ENCODE measurements at places on chromosomes 5 and 9.

- no peak for DNase-seq
These were observed 7.8 kb upstream of the ZNF354B start for GRCh38 chr5:178851951-178852350.

GRCh38 chr5:1763548-1763911, 36.1 kb downstream of the MRPL36 start:
- DNase-seq: peak; percentile 6

- DNase-seq: peak; percentile 42
These were observed 87.2 kb downstream of the PTTG1 start for GRCh38 chr5:160508780-160509361.

- DNase-seq: no peak
These were observed 406.7 kb downstream of the MAN2A1 start for GRCh38 chr5:110096419-110096818.

- no peak for DNase-seq
These were observed 20.3 kb downstream of the FEM1C start for GRCh38 chr5:115524199-115524847.

DNA sequence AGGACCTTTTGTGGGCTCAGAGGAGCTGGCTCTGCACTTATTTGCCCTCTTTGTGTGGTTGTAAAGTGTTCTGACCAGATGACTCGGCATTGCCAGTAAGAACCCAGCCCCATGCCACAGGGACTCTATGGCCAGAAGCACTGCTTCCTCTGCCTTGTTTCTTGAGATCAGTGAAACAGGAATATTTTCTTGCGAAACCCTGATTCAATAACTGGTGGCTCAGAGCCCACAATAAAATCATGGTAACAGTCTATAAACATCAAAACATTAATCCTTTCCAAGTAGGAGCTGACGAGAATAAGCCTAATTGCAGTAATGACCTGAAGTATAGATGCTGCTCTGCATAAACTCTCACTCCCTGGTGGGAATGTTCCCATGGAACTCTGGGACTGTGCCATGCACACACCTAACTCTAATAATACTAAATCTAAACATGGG, 344.3 kb downstream of the ZNF608 start:
- DNase-seq: no peak

DNA sequence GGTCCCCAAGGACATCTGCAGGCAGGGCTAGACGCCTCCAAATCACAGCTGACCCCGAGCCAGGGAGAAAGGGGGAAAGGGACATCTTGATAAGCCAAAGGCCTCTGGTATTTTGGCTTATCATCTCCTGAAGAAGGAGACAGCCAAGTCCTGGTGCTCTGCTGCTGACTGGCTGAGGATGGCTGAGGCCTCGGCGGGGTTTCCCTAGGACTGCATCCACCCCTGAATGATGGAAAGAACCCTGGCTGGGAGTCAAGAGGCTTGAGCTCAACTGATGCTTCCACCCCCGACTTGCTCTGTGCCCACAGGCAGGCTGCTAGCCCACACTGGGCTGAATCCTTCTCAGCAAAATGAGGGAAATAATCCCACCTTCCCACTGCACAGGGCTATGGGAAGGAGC, 30.9 kb upstream of the HRH2 start:
- DNase-seq: no peak

DNA sequence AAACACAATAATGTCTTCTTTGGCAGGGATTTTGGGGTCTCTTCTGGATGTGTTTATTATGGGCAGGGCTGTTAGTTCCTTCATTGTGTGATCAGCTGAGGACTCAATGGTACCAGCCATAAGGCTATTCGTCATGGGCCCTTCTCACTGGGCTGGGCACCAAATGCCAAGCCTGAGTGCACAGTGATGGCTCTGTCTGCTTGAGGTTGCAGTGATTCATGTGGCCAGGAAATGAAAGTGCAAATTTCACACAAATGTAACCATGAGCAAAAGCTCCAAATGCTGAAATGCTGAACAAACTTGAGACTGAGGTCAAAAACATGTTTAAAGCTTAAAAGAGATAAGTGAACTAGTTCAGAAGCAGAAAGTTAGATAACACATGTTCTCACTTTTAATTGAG, 191.0 kb downstream of the TARS1 start:
- DNase-seq: no peak

- no peak for DNase-seq
These were observed 409.5 kb upstream of the ITGA1 start for GRCh38 chr5:52378237-52378636.

DNA sequence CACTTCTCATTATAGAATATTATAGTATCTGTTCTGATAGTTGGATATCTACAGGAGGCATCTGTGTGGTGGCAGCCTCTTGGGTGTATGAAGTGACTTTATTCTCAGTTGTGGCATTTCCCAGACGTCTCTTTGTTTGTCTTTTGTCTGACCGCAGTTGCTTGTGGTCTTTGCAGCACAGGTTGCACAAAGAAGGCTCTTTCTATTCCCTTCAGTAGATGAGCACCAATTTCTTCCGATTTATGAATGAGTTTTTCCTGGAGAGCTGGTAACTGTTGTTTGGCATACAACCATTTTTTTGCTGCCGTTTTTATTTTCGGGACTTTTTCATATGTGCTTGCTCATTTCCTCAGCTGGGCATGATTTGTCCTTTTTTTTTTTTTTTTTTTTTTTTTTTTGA, 56.4 kb upstream of the MYO10 start:
- DNase-seq: no peak

DNA sequence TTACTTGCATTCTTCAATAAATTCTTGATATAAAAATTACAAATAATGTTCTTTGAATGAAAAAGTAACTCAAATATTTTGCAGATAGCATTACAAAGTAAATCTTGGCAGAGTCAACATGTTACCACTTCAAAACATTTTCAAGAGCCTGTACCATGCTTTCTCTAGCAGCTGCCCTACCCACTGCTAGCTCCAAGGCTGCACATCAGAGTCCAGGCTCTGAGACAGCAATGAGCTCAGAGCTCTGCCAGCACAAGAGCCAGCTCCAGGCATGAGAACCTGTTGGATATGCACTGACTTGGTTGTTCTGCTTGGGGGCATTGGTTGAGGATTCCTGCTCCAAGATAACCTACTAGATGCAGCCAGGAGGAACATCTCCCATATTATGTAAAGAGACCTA, 211.3 kb upstream of the HAPLN1 start:
- no peak for DNase-seq

DNA sequence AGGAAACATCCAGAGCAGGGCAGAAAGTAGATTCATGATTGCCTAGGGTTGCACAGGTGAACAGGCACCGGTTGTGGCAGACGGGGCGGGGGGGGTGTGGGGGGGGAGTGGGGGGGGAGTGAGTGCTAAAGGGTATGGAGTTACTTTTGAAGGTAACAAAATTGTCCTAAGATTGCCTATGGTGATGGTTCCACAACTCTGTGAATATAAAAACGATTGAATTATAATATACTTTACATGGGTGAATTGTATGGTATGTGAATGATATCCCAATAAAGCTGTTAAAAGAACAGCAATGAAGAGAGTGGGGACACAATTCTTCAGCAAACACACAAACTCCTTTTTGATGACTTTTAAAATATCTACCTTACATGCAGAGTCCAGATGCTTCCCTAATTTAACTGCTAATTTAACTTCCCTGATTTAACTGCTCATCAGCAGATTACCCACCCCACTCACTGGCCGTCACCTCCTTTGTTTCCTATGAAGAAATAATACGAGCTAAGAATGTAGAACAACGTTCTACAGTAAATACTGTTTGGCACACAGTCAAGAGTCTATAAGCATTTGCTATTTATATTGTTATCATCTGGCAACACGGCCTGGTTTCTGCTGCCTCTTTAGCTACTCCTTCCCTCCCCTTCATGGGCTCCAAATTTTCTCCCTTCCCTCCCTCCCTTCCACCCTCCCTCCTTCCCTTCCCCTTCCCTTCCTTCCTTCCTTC, 83.5 kb downstream of the PTCH1 start:
- no peak for DNase-seq

DNA sequence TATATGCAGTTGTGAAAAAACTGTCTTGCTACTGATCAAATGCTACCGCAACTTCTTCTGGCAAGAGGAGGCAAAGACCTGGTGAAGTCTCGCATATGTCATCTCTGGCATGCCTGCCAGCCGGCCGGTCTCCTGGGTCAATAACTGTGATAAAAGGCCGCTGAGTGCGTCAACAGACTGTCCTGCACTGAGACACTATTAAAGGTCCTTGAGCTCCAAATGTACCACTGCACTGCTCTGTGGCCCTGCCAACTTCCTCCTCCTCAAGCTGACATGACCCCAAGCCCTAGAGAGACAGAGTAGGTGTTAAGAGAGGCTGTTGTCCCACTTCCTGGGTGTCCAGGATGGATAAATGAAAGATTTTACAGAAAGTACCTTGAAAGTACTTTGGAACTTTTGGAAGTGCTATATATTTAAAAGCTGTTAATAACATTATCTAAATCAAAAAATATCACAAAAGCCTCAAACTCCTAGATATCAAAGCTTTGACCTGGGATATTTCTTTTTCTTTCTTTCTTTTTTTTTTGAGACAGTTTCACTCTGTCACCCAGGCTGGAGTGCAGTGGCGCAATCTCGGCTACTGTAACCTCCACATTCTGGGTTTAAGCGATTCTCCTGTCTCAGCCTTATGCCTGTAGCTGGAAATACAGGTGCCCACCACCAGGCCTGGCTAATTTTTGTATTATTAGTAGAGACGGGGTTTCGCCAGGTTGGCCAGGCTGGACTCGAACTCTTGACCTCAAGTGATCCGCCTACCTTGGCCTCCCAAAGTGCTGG, 31.5 kb downstream of the RAPGEF1 start:
- DNase-seq: no peak

DNA sequence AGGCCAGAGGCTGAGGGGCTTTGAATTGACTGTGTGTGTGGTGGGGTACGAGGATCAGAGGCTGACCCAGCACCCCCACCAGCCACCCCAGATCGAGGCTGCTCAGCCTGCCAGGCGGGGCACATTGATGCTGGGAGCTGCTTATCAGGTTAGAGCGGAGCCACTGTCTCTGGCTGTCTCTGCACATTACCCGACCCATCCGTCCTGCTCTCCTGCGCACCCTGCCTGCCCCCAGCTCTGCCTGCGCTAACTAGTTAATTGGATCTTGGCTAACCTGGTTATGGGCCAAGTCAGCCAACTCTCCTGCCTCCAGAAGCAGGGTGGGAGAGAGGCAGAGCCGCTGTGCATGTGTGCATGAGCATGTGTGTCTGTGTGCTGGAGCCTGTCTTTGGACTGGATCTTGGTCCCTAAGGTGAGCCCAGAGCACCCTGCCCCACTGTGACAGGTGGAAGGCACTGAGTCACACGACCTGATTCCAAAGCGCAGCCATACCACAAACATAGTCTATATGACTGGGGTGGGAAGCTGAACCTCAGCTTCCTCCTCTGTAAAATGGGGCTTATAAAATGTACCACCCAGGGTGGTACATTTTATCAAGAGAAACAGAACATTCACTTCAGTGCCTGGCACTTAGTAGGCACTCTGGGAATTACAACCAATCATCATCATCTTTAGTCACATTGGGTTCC, 39.7 kb downstream of the PCDH1 start:
- no peak for DNase-seq

DNA sequence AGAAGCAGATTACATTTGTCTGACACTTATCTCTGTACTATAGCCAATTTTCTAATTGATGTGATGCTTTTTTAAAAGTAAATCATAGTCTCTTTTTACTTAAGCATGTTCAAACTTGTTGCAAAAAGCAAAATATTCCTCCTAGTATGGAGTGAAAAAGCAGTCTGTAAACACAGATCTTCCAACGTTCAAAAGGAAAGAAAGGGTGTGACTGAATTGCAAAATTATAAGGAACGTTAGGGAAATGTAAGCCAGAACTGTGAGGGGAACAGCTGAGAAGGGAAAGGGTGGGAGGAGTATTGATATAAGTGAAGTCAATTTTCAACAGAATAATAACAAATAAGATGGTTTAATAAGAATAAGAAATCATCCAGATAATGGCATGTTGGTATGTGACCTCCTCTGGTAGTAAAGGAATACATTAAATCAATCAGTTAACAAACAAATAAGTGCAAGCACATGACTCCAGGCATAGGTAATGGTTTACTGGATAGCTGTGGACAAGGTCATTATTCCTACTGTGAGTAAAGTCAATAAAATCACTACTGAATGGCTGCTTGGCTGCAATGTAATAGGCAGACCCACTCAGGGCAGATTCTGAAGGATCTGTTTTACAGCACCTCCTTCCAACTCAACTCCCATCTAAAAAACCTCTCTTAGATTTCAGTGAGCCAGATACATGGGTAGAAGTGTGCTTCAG, 239.1 kb upstream of the NMUR2 start:
- DNase-seq: no peak

GRCh38 chr9:133610845-133611244, 1.7 kb upstream of the FAM163B start:
- DNase-seq: no peak

- DNase-seq: no peak
These were observed 2.4 kb upstream of the RXFP3 start for GRCh38 chr5:33933723-33934169.

- DNase-seq: no peak
These were observed 532.5 kb downstream of the KIF4B start for GRCh38 chr5:155546075-155546474.

- DNase-seq: no peak
These were observed 101.0 kb downstream of the TLE1 start for GRCh38 chr9:81588148-81588871.

DNA sequence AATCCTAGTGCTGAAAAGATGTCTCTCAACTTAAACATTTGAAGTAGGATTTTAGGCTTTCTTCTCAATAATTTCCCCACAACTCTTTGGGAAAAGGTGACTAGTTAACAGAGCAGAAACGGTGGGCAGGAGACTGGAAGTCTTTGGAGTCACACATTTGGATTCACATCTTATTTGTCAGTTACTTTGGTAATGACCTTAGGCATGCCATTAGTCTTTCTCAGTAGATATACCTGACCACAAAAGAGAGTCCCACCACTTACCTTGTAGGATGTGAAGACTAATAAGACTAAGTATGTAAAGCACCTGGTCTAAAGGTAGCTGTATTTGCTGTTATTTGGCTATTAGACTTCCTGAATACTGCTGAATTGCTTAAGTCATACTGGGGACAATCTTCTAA, 35.4 kb downstream of the DAP start:
- DNase-seq: no peak

DNA sequence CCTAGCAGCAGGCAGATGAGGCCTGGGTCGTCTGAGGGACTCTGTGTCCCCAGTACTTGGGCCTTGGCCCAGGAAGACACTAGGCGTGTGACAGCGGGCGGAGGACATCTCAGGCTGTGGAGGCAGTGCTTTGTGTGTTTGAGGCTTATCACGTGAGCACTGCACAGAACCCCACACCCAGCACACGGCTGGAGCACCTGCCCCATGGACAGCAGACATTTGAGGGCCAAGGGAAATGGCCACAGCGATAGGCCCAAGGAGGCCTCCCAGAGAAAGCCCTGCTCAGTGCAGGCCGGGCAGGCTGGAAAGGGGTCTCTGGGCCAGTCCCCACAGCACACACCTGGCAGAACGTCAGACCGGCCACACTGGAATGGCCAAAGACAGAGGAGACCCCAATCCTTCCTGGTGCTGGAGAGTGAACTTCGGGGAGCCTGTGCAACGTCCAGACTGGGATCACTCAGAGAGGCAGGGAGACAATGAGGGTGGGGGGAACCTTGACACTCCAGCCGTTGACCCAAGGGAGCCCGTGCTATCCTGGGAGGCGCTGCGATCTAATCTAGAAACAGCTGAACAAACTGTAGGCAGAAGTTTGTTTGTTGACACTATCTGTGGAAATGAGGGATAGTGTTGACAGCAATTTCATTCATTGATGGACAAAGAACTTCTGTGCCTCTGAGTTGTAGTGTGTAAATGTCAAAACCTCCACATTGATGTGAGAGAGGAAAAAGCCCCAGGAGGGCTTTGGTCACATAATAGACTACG, 19.6 kb upstream of the FLT4 start:
- no peak for DNase-seq

Data from stimulated activated CD4-positive, alpha-beta T cell treated with anti-CD3 and anti-CD28 coated beads, TNF-alpha, amount 100 ng/mL, for 24 hours (primary cell).